ENCODE measurements at places on chromosomes 3 and 15.

GRCh38 chr15:31147456-31147855 lies 45.9 kb upstream of the TRPM1 start:
- no peak for DNase-seq

DNA sequence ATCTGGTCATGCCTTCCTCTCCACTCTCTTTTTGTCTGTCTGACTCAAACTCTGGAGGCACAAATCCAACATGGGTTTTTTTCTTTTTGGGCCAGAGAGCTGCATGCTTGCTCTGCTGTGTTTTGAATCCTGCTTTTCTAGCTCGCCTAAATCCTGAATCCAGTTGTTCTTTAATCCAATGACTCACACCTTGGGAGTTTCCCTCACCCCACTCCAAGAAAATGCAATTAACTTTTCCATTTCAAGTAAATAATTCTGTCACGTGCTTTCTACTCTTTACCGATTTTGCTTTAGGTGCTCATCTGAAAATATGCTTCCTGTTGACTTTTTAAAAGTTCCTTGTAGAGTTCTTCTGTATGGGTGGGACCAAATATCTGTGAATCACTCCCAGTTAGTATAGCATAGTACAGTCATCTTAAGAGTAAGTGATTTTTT lies 47.6 kb downstream of the SLMAP start:
- DNase-seq: no peak

GRCh38 chr3:142837526-142837925 lies 51.4 kb downstream of the PCOLCE2 start:
- no peak for DNase-seq

- no peak for DNase-seq
Measured at GRCh38 chr3:31405515-31405914, 127.2 kb upstream of the STT3B start.

DNA sequence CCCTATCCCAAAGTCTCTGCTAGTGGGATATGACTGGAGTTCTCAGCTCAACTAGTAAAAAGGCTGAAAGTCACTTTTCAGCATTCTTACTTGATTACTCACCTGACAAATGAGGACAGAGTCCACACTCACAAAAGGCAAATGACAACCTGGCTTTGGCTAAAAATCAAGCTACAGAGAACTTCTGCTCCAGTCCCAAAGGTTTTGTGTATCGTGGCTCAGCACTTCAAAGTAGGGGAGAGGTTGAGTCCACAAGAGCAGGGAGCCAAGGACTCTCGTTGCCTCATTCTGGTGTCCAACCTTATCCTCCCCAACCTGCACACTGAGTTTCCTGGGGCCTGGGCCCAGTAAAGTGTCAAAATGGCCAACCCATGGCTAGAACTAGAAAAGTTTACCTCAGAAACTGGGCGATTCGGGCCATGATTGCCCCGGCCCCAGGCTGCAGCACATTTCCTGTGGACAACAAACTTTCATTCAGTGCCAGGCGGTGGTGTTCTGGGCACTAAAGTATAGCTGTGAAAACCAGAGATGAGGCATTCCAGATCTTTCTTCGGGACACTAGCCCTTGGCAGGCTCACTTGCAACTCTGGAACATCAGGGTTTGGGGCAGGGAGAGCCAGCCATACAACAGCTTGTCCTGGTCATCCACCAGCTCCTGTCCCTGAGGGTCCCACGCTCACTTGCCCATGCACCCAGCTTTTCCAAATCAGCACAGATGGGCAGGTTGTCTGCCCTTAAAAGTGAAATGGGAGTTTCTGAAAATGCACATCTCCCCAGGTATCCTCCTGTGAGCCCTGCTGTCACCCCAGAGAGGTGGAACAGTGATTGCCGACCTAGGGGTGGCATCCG lies 3.1 kb downstream of the ACAA1 start:
- DNase-seq: no peak

DNA sequence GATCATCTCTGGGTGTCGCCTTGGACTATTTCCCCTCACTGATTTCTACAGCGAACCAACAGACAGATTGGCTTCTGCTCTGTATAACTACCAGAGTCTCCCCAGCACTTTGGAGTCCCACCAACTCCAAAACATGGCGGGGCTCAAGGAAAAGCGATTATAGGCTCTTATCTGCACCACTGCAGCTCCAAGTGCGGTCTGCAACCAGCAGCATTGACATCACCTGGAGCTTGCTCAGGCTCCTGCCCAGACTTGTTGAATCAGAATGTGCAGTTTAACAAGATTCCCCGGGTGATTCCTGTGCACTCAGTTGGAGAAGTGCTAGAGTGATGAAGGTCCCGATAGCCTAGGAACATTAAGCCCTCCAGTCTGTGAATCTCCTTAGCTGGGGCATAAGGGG lies 9.0 kb downstream of the CCK start:
- DNase-seq: no peak

DNA sequence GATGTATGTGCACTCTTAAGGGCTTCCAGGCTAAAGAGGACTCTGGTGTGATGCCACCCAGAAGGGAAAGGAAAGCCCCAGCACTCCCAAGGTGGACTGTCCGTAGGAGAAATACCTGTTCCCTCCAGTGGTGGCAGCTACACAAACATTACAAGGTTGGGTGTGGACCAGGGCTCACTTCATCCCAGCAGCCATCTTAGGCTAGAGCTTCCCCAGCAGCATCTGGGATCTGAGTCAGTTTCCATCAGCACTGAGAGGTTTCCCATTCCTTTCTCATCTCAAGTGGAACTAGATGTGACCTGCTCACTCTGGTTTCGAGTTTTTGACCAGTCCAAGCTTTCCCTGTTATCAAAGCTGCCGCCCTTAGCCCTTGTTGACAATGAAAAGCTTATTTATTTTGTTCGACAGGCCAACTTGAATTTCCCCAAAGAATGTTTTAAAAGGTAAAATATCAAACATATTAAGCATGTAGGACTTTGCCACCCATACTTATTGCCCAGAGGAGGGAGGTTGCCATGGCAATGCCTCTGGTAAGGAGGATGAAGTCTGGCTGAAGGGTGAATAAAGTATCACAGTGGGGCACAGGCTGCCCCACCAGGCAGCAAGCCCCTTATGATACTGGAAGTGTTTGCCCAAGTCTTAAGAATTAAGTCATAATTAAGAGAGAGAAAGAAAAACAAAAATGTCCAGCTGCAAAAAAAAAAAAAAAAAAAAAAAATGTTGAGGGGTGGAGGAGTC lies 28.9 kb downstream of the CLDN18 start:
- no peak for DNase-seq

DNA sequence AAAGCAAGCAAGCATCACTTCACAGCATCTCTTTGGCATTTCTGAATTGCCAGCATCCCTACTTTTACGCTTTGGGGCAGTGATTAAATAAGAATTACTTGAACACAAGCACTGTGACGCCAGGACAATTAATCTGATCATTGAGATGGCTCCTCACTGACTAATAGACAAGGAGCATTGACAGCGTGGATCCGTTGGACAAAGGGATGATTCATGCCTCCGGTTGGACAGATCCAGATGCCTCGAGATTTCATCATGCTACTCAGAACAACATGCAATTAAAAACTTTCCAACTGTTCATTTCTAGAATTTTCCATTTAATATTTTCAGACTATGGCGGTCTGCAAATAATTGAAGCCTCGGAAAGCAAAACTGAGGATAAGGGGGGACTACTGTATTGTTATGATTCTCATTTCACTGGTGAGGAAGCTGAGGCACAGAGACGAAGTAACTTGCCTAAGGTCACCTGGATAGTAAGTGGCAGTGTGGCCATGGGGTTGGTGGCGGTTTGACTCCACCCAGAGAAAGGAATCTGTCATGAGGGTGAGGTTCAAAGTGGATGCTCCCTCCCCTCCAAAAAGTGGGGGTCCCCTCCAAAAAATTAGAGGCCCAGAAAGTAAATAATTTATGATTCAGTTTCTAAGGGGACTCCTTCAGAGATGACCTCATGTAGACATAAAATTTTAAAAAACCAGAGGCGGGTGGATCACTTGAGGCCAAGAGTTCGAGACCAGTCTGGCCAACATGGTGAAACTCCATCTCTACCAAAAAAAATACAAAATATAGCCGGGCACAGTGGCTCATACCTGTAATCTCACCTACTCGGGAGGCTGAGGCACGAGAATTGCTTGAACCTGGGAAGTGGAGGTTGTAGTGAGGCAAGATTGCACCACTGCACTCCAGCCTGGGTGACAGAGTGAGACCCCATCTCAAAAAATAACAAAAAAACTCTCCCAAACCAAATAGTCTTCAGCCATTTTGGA lies 12.3 kb upstream of the PGPEP1L start:
- DNase-seq: no peak

- DNase-seq: peak; percentile 36
Measured at GRCh38 chr3:13891492-13892073, 11.7 kb upstream of the WNT7A start.

- DNase-seq: no peak
Measured at GRCh38 chr3:158703566-158703965, 28.7 kb downstream of the RARRES1 start.

GRCh38 chr3:69764861-69765260 lies 25.6 kb downstream of the MITF start:
- no peak for DNase-seq

GRCh38 chr15:99371180-99372103 lies 120.2 kb downstream of the LRRC28 start:
- DNase-seq: no peak

DNA sequence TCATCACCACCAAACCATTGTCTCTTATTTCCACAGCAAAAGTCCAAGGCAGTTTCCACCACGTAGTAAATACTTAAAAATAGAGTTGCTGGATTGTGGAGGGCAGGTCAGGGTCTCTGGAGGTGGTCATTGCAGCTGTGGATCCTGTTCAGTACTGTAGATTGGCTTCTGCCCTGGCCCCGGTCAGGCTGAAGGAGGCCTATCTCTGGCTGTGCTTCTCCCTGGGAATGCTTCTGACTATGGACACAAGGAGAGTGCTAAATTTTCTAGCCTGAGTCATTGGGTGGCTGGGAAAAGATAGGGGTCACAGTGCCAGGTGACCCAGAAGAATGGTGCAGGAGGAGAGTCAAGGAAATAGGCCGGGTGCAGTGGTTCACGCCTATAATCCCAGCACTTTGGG lies 26.3 kb upstream of the GMPPB start:
- no peak for DNase-seq

DNA sequence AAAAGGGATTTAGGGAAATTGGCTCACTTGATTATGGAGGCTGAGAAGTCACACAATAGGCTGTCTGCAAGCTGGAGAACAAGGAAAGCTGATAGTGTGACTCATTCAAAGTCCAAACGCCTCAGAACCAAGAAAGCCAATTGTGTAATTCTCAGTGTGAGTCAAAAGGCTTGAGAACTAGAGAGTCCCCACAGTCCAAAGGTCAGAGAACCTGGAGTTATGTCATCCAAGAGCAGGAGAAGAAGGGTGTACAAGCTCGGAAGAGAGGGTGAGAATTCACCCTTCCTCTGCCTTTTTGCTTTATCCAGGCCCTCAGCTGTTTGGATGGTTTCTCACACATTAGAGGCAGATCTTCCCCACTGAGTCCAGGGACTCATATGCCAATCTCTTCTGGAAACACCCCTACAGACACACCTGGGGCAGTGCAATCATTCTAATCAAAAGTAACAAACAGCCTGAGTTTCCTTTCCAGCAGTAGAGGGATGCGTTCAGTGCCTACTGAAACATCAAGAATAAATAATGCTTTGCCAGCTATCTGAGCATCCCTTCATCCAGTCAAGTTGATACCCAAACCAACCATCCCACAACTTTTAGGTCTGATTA lies 271.5 kb downstream of the SATB1 start:
- no peak for DNase-seq

- no peak for DNase-seq
Measured at GRCh38 chr3:149542375-149543312, 68.1 kb downstream of the TM4SF4 start.
